ENCODE measurements at places on chromosomes 12 and 14.

DNA sequence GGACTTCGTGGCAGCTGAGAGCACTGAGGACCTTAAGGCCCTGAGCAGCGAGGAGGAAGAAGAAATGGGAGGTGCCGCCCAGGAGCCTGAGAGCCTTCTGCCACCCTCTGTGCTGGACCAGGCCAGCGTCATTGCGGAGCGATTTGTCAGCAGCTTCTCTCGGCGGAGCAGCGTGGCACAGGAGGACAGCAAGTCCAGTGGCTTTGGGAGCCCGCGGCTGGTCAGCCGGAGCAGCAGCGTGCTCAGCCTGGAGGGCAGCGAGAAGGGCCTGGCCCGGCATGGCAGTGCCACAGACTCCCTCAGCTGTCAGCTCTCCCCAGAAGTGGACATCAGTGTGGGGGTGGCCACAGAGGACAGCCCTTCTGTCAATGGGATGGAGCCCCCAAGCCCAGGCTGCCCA is 37.0 kb downstream of the PLEKHG3 start:
- no peak for DNase-seq

- no peak for DNase-seq
These were observed 77.6 kb upstream of the CLMN start for GRCh38 chr14:95397325-95397724.

- DNase-seq: no peak
These were observed 10.5 kb upstream of the WNT5B start for GRCh38 chr12:1618489-1618888.

DNA sequence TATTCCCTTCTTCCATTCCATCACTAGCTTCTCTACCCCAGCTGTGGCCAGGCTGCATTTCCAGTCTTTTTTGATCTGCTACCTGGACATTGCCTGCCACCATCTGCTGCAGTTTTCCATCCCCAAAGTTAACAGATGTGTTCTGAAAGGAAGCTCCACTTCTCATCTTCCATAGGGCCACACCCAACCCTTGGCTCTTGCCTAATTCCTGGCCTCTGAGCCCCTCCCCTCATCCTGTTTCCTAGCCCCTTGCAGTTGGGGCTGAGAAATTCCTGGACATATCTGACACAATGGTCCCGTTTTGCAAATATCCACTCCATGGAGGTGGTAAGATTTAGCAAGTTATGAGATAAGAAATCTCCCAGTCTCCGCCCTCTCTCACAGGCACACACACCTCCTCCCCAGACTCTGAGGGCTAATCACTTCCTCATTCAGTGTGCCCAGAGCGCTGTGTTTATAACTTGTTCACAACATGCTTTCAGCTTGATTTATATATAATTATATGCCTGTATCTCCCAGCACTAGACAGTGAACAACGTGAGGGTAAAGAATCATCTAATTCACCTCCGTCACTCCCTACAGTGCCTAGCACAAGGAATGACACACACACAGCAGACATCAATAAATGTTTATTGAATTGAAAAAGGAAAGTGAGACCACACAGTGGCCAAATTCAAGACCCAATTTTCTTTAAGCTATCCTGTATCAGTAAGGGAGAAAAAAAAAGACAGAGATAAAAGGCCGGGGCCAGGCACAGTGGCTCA is 13.4 kb downstream of the SMUG1 start:
- DNase-seq: no peak

GRCh38 chr14:29097476-29097875 is 330.9 kb downstream of the FOXG1 start:
- no peak for DNase-seq

GRCh38 chr12:14999021-14999694 is 26.3 kb downstream of the PDE6H start:
- DNase-seq: no peak

DNA sequence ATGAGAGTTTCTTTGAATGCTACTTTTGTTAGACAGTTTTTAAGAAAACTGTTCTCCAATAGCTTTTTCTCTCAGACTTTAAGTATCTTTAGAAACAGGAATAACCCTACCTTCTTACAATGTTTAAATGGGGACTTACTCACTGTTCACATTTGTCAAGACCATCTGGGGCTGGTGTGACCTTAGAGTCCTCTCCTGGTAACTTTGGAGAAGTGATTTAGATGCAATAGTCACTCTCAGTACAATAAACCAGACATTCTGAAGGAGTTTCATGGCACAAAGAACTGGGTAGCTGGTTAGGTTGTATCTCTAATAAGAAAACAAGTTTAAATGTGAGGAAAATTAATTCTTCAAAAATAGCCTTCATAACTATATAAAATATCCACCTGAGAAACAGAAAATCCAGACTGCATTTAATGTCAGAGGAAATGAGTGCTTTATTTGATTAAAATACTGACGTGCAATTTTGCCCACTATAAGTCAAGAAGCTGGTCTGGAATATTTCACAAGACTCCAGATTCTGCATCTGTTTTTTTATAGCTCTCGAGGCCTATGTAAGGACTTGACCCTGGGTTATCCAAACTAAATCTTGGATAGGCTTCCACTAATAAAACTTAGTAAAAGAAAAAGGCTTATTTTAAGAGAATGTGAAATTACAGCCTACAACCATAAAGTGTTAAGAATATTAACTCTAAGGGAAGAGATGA is 108.7 kb downstream of the PTGER2 start:
- no peak for DNase-seq

- DNase-seq: peak; percentile 76
These were observed 9.2 kb upstream of the INF2 start for GRCh38 chr14:104680056-104680805.

DNA sequence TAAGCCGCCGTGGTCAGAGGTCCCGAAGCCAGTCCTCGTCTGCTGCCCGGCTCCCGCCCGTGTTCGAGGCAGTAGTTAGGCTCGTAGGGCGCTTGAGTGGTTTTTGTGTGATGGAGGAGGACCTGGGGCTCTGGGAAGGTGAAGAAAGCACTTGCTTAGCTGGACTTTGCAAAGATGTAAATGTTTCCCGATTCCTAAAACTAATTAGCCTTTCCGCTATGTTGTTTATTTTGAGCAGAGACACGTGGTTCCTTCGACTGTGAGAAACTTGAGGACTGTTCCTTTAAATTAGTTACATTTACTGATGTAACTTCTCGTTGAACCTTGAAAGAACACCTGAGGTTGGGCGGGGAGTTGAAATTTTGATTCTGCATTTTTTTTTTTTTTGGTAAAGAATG is 33.9 kb downstream of the MIA2 start:
- peak; percentile 6 for DNase-seq

DNA sequence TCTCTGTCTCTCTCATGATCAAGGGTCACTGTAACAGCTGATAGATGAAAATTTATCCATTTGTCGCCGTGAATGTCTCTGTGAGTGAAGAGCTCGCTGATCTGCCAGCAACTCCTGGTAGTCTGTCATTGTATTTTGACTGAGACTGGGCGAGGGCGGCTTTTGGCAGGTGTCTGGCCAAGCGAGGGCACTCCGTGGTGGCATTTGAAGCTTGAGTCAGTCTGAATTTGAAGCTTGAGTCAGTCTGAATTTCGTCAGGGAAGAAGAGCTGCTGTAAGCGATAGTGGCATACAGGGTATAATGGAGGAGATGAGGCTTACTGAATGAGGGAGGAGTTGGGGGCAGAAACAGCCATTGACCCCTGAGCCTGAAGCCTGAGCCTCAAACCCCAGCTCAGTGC is 56.8 kb upstream of the FAM181A start:
- no peak for DNase-seq

DNA sequence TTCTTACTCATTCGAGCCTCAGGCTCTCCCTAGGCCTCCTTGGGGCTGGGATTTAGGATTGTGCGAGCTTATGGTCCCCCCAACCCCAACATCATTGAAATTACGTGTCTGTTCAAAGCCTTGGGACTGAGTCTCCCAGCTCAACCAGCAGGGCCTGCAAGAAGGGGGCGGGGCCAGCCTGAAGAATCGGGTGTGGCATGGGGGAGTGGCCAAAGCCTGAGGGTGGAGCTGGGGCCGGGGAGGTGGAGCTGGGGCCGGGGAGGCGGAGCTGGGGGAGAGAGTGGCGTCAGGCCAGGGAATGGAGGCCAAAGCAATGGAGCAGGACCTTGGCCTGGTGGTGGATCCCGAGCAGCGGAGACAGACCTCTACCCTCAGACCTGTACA is 24.3 kb upstream of the HSPB8 start:
- no peak for DNase-seq

GRCh38 chr12:3139760-3140159 is 62.6 kb downstream of the TSPAN9 start:
- no peak for DNase-seq

GRCh38 chr12:125406131-125406530 is 340.9 kb downstream of the AACS start:
- no peak for DNase-seq

DNA sequence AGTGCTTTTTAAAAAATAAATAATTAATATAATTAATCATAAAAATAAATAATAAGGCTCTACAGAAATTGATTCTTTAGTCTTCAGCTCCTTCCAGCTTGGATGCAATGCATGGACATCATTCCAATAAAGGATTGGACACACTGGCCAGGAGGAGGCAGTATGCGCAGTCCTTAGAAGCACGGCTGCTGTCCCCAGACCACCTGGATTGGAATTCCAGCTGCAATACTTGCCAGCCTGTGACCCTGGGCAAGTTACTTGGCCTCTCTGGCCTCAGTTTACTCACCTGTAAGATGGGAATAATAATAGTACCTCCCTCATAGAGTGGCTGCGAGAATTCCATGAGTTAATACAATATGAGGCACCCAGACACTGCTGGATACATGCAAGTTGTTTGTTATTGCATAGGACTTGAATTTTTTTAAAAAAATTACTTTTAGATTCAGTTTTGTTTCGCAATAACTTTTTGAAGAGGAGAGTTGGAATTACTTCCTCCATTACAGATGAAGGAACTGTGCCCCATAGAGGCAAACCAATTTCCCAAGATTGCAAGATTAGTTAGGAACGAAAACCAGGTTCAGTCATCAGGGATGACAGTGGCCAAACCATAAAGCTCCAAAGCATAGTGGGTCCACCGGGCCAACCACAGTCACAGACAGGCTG is 12.2 kb downstream of the RPH3A start:
- no peak for DNase-seq

DNA sequence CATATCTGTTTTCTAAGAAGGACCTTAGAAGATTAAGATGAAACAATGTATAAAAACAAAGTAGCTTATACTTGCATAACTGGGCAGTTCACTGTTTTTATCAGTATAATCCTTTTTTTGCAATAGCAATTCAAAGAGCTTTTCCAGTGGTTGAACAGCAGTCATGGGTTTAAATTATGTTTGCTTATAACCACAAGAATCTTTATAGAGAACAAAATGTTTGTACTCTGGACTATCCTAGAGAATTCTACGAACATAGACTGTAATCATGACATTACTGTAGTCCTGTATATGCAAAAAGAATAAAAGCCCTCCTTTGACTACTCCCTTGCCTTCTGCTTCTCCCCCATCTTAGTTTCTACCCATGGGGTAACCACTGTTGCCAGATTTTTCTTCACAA is 5.7 kb downstream of the FAM177A1 start:
- DNase-seq: peak; percentile 12

DNA sequence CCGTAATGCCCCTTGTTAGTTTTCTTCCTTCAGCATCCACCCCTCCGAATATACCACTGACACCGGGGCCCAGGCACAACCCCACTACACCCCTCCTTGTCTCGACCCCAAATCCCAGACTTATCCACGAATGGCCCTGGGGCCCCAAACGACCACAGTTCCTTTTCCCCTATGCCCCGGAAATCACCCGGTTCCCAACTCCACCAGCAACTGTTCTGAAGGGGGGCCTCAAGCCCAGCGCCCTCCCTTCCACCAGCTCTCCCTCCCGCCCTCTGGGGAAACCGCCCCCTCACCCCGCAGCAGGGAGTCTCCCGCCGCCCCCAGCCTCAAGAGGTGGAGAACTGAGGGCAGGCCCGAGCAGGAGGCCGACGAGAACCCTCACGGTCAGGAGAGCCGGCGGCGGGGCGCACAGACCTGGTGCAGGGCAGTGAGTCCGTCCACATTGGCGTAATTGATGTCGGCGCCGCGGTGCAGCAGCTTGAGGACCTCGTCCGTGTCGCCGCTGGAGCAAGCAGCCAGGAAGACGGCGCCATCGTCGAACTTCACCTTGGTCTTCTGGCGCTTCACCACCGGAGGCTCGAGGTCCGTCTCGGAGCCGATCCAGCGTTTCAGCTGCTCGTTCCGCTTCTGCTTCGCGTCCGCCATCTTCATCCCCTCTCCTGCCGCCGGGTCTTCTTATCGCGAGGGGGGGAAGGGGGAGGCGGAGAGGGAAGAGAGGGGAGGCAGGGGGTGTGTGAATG is 446 bp downstream of the PPP1R12A start:
- peak; percentile 19 for DNase-seq

- no peak for DNase-seq
These were observed 5.2 kb downstream of the FKBP3 start for GRCh38 chr14:45128963-45129629.

DNA sequence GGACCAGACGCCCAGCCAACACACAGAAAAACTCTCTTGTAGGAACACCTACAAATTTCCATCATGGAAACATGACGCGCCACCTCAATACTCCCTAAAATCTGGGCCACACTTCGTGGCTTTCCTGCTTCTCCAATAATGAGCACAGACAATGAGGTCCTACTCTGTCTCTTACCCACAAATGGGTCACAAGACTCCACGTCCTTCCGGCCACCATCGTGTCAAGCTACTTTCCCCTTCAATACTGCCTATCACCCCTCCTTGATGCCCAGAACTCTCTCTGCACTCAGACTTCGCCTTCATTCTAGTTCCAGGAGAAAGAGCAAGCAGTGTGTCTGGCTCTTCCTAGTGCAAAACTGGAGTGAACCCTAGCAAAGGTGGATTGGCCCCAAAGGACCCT is 28.1 kb downstream of the SBNO1 start:
- DNase-seq: no peak

GRCh38 chr12:124848621-124849380 is 14.9 kb downstream of the SCARB1 start:
- no peak for DNase-seq

DNA sequence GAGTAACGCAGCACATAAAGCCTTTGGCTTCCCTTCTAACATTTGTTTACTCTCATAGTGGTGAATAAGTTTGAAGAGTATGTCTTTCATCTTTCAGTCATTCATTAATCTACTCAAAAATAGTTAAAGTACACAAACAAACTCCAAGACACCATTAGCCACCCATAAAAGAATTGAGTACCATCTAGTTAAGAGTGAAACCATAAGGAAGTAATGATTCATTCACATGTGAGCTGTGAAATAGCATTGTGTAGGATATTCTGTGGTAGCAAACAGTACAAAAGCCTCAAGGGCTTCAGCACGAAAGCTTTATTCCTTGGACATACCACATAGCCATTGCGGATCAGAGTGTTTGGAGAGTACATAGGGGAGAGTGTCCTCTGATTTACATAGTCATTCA is 13.9 kb downstream of the SYT1 start:
- no peak for DNase-seq

- DNase-seq: no peak
These were observed 1.1 kb downstream of the KMT5A start for GRCh38 chr12:123384994-123385376.

- DNase-seq: no peak
These were observed 5.7 kb downstream of the TTC6 start for GRCh38 chr14:37600880-37601741.

- DNase-seq: no peak
These were observed 8.6 kb downstream of the COPZ1 start for GRCh38 chr12:54333420-54334034.

Measured in stromal cell of bone marrow (primary cell).